ENCODE measurements at places on chromosomes 3 and 15. TPM values are rescaled to one million over a fixed set of nuclear protein-coding genes. Genes with fewer than 3 reads are reported as not detected.

Gene CGNL1
- 4.7 TPM for total RNA-seq

Gene POPDC2
- not detected for total RNA-seq

Gene GOLGA8H
- 1.6 TPM for total RNA-seq

Gene NRROS
- not detected for total RNA-seq

Gene CPLX3
- not detected for total RNA-seq

DNA sequence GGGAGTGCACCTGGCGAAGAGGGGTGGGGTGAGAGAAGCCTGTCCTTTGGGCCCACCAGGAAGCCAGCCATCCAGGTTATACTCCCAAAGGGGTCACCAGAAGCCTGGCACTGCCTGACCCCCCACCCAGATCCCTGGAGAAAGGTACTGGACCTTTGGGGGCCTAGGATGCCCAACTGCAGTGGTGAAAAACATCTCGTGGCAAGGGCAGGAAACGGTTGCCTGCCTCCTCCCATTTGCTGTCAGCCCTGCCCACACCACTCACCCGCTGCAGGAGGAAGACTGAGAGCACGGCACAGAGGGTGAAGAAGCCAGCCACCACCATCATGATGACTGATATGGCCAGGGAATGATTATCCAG, 2.2 kb upstream of the ULK3 start:
- no peak for DNase-seq

DNA sequence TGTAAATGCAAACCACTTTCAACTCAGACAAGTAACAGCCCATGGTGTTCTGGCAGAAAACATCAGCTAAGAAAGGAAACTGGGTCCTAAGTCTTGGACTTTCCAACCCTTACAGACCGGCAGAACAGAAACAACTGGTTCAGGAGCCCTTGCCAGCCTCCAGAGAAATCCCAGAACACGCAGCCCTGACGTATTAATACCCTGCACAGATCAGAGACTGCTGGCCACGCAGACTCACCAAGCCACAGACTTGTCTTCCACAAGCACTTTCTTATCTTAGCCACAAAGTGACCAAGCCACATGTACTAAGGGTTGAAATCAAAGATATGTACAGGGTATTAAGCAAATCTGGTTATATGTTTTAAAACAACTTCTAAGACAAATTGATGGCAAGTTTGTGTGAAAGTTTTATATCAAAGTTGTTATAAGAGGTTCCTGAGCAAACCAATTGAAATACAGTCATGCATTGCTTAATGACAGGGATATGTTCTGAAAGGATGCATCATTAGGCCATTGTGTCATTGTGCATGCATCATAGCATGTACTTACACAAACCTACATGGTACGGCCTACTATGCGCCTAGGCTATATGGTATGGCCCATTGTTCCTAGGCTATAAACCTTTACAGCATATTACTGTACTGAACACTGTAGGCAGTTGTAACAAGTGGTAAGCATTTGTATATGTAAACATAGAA, 36.8 kb downstream of the BTD start:
- no peak for DNase-seq

DNA sequence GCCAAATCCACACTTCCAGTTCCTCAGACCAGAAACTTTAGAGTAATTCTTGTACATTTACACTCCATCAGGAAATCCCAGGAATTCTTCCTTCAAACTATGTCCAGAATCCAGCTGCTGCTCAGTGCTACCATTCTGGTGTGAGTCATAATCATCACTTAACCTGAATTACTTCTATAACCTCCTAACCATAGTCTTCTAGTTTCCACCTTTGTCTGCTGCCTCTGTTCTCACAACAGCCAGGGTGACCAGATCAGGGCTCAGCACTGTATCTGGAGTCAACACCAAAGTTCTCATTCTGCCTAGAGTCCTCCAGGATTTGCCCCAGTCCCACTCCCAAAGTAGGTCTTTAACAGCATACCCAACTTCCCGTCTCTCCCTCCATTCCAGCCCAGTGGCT, 3.4 kb downstream of the CLDND1 start:
- no peak for DNase-seq

GRCh38 chr3:117630885-117631284, 921.3 kb downstream of the TUSC7 start:
- DNase-seq: no peak

- DNase-seq: no peak
Measured at GRCh38 chr3:187263270-187263669, 28.3 kb downstream of the MASP1 start.

DNA sequence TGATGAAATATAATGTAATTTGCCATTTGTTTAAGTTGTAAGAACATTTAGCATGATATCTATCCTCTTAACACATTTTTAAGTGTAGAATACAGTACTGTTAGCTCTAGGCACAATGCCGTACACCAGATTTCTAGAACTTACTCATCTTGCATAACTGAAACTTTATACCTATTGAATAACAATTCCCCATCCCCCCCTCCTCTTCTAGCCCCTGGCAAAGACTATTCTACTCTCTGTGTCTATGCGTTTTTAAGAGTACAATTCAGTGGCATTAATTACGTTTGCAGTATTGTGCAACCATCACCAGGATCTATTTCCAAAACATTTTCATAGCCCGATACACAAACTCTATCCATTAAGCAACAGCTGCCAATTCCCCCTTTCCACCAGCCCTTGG, 261.7 kb downstream of the PLOD2 start:
- DNase-seq: no peak

DNA sequence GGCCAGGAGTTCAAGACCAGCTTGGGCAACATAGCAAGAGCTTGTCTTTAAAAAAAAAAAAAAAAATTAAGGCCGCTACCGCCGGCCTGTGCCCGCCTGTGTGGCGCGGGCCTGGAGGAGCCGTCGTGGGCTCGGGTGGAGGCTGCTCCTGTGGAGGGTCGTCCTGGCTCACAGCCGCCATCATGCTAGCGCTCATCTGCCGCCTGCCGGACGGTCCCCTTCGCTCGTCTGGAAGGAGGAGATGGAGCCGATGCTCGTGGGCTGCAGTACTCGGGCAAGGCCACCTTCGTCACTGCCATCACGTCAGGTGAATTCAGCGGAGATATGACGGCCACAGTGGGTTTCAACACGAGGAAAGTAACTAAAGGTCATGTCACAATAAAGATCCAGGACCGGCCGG, 37.4 kb downstream of the TFRC start:
- DNase-seq: no peak

All from A172 (cell line).